ENCODE measurements at places on chromosomes 6 and 20. TPM values are rescaled to one million over a fixed set of nuclear protein-coding genes. Genes with fewer than 3 reads are reported as not detected.

GRCh38 chr6:36805917-36806316 is 33.3 kb downstream of the CPNE5 start:
- no peak for DNase-seq
- no peak overlapping the region for H3K27ac ChIP-seq
- H3K27me3 ChIP-seq: no peaks in the 10 kb centered on the region
- H3K4me3 ChIP-seq: no peak overlapping the region
- peaks cover 6% of the 10 kb centered on the region for H3K4me1 ChIP-seq

Gene KCNK15
- total RNA-seq: 1.4 TPM

Gene EDN1
- 9.0 TPM for total RNA-seq

Gene BYSL
- total RNA-seq: 3.0 TPM

- H3K27me3 ChIP-seq: no peaks in the 10 kb centered on the region
- H3K27ac ChIP-seq: no peak overlapping the region
- H3K36me3 ChIP-seq: no peaks in the 10 kb centered on the region
- H3K4me1 ChIP-seq: no peaks in the 10 kb centered on the region
- DNase-seq: no peak
Observed at GRCh38 chr6:32922083-32922482, 18.7 kb downstream of the HLA-DMB start.
